ENCODE measurements at places on chromosomes 16 and 17.

- DNase-seq, result no peak
Observed at GRCh38 chr16:62253966-62254365, 217.7 kb upstream of the CDH8 start.

- DNase-seq, result no peak
Observed at GRCh38 chr17:79361221-79361734, 249.6 kb downstream of the RBFOX3 start.

- DNase-seq, result no peak
Observed at GRCh38 chr17:39036009-39036408, 68.8 kb upstream of the FBXO47 start.

DNA sequence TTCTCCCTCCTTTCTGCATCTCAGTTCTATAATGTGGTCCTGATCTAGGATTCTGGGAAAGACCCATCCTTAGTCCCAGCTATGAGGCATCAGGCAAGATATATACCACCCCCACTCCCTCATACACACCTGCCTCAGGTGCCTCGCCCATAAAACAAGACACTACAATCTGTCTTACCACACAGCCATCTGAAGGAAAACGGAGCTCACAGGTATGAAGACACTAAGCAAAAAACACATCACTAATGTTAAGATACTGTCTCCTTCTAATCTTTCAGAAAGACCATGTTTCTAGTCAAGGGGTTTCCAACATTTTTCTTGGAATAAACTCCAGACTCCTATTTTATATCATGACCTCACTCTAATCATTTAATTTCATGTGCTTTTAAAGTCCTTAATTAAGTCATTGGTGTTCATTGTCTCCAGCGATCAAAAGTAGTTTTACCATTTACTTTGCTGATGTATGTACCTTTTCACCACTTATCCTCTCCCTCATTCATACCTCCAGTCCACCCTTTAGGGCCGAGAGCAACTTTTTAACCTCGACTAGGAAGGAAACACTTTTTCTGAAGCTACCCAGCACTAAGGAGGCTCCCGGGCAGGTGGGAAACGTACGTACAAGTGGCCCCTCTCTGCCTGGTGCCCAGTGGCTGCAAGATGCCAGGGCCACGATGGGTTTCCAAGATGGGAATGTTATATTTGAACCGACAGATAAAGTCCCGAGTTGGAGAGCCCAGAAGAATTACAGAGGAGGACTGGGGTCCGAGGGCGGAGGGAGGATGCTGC is 979 bp downstream of the MAP3K14 start:
- DNase-seq, result no peak

DNA sequence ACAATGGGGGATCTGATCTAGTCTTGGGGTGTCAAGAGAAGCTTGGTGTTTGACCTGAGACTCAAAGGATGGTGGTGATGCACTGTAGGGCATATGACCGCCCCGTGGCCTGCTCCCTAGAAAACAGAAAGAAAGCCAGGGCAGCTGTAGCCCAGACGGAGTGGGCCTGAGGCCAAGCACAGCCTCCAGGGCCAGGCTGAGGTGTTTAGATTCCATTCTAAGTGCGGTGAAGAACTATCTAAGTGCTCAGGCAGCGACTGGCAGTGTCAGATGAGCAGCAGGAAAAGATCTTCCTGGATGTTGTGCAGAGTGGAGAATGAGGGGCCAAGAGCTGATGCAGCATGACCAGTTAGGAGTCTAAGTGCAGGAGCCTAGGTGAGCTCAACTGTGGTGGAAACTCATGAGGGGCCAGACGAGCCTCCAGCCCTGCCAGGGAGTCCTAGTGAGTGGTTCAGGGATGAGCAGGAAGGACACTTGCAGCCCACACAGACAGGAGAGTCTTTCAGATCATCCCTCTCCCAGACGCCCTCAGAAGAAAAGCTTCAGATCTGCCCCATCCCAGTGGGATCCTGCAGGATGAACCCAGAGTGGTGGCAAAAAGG is 314.2 kb upstream of the CCL2 start:
- no peak for DNase-seq

All from T-helper 22 cell (primary cell).